Neural progenitor cell (in vitro differentiated cells): ENCODE measurements at places on chromosomes 6 and 20. TPM values are rescaled to one million over a fixed set of nuclear protein-coding genes. Genes with fewer than 3 reads are reported as not detected.

- DNase-seq: peak; percentile 24
Measured at GRCh38 chr6:4358414-4359107, 223.2 kb upstream of the ECI2 start.

PPP1R3G gene
- total RNA-seq: 0.15 and 0.36 TPM in 2 replicates

GRCh38 chr6:157713451-157714152, 109.4 kb upstream of the SNX9 start:
- DNase-seq: no peak

DNA sequence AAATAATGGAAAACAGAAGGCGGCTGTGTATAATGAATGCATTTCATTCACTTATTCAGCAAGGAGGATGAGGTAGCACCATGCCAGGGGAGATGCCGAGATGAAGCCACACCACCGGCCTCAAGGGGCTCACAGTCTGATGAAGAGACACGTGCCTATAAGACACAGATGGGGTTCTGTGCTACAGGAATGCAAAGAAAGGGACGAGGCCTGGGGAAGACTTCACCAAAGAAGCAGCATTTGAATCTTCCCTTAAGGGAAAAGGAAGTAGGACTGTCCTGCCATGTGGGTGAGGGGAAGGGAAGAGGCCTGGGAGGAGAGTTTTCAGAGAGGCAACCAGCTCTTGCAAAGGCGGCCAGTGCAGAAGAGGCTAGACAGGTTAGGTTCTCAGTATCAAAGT, 98.9 kb downstream of the PSMG4 start:
- no peak for DNase-seq

ADGRB3 gene
- 1.2 and 1.5 TPM in 2 replicates for total RNA-seq
